ENCODE measurements at places on chromosomes 11 and 22.

DNA sequence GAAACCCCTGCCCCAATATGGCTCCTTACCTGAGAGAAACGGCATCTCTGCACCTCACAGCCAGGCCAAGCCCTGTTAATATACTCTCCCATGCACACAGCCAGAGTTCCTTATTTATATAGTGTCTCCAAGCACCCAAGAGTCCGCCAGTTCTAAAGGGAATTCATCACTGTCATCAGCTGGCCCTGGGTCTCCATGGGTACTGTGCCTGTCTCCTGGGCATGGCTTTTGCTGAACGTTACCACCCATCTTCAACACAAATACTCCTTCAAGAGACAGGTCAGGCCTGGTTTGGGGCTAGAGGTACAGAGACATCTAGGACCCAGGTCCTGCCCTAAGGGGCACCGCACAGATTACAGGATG lies 1.6 kb upstream of the ATG16L2 start:
- no peak for DNase-seq

DNA sequence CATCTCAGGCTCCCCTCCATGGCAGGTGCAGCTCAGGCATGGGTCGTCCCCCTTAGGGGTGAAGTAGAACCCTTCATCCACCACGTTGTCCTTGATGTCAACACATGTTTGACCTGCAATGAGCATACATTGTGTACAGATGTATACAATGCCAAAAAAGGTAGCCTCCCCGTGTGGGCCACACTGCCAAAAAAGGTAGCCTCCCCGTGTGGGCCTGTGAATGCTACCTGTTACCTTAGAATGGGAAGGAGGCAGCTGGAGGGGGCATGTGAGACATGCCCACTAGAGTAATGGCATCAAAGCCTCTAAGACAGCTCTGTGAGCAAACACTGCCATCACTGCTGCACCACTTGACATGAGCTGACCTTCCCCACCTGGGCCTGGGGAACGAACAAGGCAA lies 73.7 kb downstream of the DGCR2 start:
- DNase-seq: no peak

DNA sequence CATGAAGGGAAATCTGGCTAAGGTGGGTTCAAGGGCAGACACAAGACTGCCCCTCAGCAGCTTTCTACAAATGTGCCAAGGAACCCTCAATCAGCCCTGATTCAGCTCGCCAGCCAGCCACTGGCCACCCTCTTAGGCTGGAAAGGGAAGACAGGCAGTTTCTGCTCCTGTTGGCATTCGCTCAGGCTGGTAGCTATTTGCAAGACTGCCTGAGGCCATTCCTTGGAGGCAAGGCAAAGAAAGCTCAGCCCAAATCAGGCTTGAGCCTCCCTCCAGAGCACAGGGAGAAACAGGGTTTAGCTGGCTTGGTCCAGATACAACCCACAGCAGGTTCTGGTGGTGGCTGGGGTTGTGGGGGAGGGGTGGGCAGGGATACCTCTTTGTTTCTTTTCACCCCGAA lies 19.2 kb downstream of the TP53I11 start:
- no peak for DNase-seq

DNA sequence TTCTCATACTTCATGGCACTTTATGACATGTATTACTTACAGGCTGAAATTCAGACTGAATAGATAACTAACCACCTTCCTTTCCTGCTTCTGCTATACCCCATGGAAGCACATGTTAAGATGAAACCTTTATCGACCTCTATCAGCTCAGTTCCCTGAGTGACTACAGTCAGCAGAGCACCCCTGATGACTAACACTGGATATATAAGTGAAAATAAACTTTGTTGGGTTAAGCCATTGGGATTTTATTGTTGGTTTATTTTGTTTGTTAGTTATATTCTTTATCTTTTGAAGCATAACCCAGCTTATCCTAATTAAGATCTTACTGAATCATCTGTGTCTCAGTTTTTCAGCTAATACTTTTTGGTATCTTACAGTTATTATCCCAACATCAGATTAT lies 23.0 kb upstream of the MAML2 start:
- DNase-seq: no peak

Measured in T-helper 2 cell (primary cell).